NCI-H1092 (cell line): ENCODE measurements at places on chromosomes 2 and 18.

DNA sequence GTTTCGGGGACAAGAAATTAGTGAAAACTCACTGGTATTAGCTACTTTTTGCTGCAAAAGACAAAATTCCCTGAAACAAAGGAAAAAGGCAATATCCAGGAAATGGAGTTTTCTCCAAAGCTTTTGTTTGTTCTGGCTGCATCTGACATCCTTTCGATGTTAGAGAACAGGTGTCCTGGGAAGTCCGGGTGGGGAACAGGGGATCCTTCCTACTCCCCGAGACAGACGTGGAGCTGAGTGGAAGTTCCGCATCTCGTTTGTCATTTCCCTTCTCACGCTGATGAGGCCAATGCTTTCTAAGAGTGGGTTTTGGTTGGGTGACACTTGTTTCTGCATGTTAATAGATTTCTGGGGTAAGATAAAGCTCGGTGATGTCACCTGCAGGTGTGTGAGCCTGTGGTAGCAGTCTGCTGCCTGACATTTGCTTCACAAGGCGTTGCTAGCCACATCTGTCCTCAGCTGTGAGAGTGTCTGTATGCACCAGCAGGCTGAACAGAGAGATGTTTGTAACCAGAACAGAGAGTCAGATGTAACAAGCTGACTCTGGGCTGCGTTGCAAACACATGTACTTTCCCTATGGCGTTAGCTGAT is 125.9 kb downstream of the ACOXL start:
- DNase-seq = no peak

DNA sequence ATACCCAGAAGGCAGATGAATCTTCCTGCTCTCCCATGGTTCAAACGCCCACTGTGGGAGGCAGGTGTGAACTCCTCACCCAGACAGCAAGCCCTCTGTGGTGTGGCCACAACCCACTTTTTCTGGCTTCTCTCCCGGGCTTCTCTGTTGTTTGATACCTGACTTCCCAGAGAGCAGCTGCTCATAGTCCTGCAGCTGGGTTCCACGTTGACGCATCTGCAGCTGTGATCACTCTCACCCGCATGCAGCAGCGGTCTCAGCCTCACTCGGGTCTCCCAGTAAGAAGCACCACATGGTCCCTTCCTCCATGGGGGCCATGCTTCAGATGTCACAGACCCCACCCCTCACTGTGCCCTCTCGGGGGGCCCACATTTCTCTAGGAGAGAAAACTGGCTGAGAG is 3.5 kb downstream of the ASPRV1 start:
- no peak for DNase-seq

DNA sequence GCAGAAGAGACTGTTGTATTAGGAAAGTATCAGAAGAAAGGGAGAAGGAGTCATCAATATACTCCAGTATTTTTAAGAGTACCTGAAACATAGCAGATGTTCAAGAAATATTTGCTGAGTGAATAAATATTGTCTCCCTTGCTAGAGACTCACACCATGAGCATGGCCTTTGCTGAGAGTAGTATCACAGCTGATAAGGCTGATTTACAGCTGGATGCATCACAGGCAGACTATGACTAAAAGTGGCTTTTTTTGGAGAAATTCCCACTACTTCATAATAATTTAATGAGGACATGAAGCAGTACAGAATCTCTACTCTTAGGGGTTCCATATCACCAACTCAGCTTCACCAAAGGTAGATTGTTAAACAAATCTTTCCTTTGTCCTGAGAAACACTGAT is 373.3 kb downstream of the RBM43 start:
- DNase-seq = no peak

DNA sequence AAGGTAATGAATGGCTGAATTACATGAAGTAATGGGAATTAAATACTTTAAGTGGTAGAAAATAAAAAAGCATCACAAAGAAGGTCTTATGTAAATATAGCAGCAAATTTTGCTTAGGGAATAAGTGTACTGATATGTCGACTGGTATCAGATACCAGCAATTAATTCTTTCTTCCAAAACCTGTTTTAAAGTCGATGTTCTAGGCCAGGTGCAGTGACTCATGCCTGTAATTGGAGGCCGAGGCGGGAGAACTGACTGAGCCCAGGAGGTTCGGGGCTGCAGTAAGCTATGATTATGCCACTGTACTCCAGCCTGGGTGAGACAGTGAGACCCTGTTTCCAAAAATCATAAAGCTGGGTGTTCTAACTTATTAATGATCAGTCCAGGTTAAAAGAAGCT is 30.3 kb downstream of the SP3 start:
- no peak for DNase-seq

- no peak for DNase-seq
These were observed 31.7 kb downstream of the IL37 start for GRCh38 chr2:112942654-112943002.

DNA sequence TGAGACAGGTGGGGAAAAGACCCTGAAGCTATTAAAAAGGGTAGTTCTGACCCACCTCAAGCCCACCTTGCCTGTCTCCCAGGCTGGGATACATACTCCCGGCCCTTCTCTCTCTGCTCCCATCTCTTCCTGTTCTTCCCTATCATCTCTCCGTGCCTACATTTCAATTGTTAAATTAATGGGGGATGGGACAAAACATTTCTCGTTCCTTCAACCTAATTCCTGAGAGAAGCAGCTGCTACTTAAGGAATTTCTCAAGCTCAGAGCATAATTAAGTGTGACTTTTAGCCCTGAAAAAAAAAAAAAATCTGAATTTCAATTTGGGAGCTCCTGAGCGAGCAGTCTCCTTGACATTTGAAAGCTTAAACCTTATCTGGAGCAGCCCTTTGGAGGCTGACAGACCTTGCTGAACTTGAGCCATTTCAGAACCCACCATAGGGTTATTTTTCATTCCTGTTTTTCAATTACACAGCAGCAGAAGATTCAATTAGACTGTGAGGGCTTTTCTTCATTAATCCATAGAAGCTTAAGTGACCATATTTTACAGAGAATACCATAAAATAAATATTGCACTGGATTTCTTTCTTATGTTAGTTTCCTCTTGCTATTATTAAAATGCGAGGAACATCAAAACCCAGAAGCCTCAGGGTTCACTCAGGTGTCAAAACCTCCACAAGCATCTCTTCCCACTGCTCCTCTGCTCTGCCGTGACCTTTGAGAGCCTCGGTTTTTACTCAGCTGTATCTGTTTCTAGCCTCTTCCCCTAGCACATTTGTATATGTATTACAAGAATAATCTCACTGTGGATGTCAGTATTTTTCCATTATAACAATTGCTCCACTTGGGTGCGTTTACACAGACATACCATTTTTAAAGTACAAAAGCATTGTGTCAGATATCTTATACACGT is 125.7 kb downstream of the B3GNT2 start:
- no peak for DNase-seq

GRCh38 chr2:224072541-224073188 is 33.6 kb upstream of the SERPINE2 start:
- DNase-seq = no peak

DNA sequence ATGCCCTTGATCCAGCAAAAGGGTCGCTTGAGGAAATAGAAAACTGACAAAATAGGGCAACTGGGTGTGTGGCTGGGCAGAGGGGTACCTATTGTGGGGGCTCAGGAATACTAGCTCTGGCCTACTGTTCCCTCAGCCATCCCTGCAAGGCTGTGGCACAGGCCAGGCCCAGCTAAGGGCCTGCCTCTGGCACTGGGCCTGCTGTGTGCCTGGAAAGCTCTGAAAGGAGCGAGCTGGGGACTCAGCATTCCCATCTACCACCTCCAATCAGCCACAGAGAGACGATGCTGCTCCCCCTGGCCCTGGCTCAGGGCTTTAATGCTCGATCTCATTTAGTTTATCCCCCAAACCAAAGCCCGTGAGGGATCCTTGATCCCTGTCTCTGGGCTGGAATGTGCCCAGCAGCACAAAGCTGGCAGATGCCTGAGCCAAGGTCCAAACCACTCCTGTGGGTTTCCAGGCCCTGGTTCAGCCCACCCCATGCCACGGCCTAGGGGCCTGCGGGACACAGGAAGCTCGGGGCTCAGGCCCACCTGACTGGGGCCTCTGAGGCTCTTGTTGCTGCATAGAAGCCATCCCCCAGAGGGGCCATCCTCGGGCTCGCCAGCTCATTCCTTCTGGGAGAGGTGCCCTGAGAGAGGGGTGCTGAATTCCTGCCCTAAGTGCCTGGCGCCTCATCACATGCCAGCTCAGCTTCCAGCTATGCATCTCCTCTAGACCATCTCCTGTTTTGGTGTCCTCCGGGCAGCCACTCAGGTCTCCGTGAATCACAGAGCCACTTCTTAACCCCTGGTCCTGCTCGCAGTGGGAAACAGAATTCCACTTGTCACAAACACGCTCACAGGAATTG is 43.0 kb upstream of the KCNF1 start:
- DNase-seq = no peak

- DNase-seq = no peak
These were observed 268.4 kb downstream of the GPD2 start for GRCh38 chr2:156704617-156705016.

- DNase-seq = no peak
These were observed 464.2 kb upstream of the NRP2 start for GRCh38 chr2:205218056-205218455.

GRCh38 chr2:54657664-54658083 is 65.8 kb upstream of the EML6 start:
- DNase-seq = no peak

GRCh38 chr2:157662401-157662800 is 33.7 kb upstream of the ACVR1C start:
- DNase-seq = no peak

DNA sequence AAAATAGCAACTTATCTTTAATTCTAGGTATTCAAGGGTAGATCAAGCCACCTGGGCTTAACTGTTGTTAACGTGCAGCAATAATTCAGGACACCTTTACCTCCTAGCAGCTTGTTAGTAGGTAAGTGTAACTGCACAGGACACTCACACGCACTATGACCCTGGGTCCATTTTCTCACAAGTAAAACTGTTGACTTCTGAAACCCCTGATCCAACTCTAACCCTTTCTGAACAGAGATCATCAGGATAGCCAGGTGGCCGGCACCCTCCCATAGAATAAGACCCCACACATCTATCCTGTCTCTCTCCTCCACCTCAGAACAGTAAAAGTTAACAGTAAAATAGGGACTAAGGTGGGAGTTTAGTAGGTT is 610 bp downstream of the SPC25 start:
- DNase-seq = no peak

GRCh38 chr2:69988086-69988635 is 26.7 kb upstream of the ASPRV1 start:
- no peak for DNase-seq

GRCh38 chr2:222451224-222451674 is 26.9 kb downstream of the SGPP2 start:
- DNase-seq = no peak

GRCh38 chr2:148994341-148994740 is 44.2 kb upstream of the LYPD6B start:
- DNase-seq = no peak

DNA sequence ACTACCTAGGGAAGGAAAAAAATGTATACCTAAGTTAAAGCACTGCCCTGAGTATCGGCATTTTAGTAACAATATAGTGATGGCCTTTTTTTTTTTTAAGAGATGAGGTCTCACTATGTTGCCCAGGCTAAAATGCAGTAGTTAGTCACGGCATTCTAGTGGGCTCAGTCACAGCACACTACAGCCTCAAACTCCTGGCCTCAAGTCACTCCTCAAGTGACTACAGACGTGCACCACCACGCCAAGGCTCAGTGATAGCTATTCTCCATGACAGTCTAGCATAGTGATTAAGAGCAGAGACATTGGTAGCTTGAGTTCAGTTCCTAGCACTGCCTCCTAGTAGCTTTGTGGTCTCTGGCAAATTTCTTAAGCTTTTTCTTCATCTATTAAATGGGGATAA is 27.6 kb downstream of the UBXN2A start:
- DNase-seq = no peak

DNA sequence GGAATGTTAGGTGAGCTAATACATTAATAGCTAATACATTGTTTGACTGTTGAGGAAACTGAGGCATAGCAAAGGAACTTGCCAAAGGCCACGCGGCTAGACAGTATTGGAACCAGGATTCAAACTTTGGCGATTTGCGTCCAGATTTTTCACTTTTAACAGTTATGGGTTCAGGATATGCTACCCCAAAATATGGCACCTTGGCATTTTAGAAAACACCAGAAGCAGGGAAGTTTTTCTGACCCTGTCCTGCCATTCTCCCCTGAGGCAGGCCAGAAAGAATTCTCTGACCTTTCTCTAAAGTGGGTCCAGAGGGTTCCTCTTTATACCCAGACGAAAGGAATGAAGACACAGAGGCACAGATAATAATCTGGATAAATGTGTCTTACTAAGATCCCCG is 166.9 kb downstream of the MYCN start:
- DNase-seq = no peak

DNA sequence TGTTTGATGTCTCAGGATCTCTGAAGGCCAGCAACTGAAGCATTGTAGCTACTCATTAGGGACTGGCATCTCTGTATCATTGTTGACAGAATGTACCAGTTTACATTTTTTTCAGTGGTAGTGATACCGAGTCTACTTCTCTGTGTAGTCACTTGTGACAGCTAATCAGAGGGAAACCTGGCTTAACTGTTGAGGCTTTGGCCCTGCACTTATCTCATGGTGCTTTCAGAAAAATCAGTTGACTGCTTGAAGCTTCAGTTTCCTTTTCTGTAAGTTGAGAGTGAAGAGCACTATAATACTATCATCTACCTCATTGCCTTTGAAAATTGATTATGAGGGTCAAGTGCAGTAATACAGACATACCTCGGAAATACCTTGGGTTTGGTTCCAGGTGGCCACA is 90.0 kb downstream of the COMMD1 start:
- no peak for DNase-seq

- no peak for DNase-seq
These were observed 6.0 kb upstream of the ZNF396 start for GRCh38 chr18:35383136-35383535.

DNA sequence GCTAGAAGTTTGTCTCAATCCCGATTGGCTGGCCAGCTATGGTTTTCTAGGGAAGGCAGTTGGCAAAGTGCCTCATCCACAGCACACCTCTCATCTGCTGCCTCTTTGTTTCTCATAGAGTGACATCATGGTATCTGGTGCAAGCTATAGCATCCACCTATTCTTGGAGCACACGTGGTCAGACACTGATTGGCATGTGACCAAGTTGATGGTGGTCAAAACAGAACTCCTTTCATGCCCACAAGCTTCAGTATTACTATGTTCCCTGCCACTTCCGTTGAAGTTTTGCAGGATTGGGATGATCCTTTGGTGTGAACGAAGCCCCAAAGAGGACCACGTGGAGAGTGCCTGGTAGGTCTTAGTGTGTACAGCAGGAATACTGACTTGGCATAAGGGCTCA is 28.8 kb downstream of the TTC32 start:
- DNase-seq = no peak

GRCh38 chr2:99822474-99823207 is 319.7 kb downstream of the AFF3 start:
- DNase-seq = no peak

- no peak for DNase-seq
These were observed 136.1 kb downstream of the SH3BP4 start for GRCh38 chr2:235087832-235088495.
